Activated naive CD8-positive, alpha-beta T cell treated with anti-CD3 and anti-CD28 coated beads, Interleukin-2, amount 10 ng/mL, durations not matched to agents 7 days and 5 days (primary cell): ENCODE measurements at places on chromosomes 2 and 18. TPM values are rescaled to one million over a fixed set of nuclear protein-coding genes. Genes with fewer than 3 reads are reported as not detected.

The SCYGR1 gene
- not detected for total RNA-seq

The MTCL1 gene
- 0.69 TPM for total RNA-seq

The DOK6 gene
- total RNA-seq, result not detected

The CARF gene
- 14.6 TPM for total RNA-seq

The DTYMK gene
- total RNA-seq, result 67.9 TPM

- peaks cover 10% of the 10 kb centered on the region for H3K27me3 ChIP-seq
- no peak overlapping the region for H3K4me3 ChIP-seq
- H3K36me3 ChIP-seq, result no peaks in the 10 kb centered on the region
- peaks cover 3% of the 10 kb centered on the region for H3K4me1 ChIP-seq
Measured at GRCh38 chr2:171513719-171514160, 8.5 kb upstream of the CYBRD1 start.

GRCh38 chr18:41695441-41695840 lies 259.6 kb upstream of the PIK3C3 start:
- peak overlapping the region; percentile 45 for H3K4me3 ChIP-seq
- H3K4me1 ChIP-seq, result peaks cover 2% of the 10 kb centered on the region
- no peaks in the 10 kb centered on the region for H3K36me3 ChIP-seq
- H3K27me3 ChIP-seq, result peaks cover 4% of the 10 kb centered on the region
- DNase-seq, result no peak

DNA sequence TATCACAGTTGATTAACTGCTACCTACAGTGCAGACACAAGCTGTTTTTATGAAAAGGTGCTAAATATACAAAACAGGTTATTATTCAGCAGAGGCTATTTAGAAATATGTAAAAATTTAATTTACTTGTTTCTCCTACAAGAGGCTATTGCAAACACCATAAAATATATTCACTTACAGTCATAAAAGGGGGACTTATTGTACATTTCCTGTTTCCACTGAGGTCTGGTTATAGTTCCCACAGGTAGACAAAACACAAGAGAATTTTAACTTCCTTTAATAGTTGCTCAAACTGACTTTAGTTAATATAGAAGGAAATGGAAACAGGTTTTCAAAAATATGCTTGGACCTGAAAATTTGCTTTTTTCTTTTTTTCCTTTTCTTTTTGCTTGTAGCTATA lies 40.0 kb upstream of the FRZB start:
- H3K36me3 ChIP-seq, result no peaks in the 10 kb centered on the region
- H3K4me3 ChIP-seq, result no peak overlapping the region
- no peak for DNase-seq

GRCh38 chr2:9573013-9573720 lies 17.5 kb upstream of the ADAM17 start:
- H3K27ac ChIP-seq, result no peak overlapping the region
- H3K36me3 ChIP-seq, result peaks cover 1% of the 10 kb centered on the region
- no peak overlapping the region for H3K4me3 ChIP-seq
- H3K27me3 ChIP-seq, result no peaks in the 10 kb centered on the region
